ENCODE measurements at places on chromosomes 7 and 10. TPM values are rescaled to one million over a fixed set of nuclear protein-coding genes. Genes with fewer than 3 reads are reported as not detected.

DNA sequence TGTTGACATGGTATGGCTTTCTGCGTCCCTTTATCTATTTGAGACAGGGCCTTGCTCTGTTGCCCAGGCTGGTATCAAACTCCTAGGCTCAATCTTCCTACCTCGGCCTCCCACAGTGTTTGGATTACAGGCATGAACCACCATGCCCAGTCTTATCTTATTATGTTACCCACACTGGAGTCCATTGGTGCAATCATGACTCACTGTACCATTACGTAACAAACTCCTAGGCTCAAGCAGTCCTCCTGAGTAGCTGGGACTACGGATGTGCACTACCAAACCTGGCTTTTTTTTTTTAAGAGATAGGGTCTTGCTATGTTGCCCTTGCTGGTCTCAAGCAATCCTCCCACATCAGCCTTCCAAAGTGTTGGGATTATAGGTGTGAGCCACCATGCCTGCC is 66.7 kb downstream of the CCDC3 start:
- DNase-seq: no peak

The ZNF33B gene
- 16.5 TPM for total RNA-seq

- no peak for DNase-seq
Observed at GRCh38 chr7:128778946-128779345, 3.4 kb upstream of the OPN1SW start.

- no peak for DNase-seq
Observed at GRCh38 chr10:72264536-72264935, 9.2 kb upstream of the DDIT4 start.

- DNase-seq: no peak
Observed at GRCh38 chr7:150329331-150330120, 6.2 kb upstream of the ACTR3C start.

The IFIT1B gene
- total RNA-seq: not detected

The ELN gene
- total RNA-seq: not detected

DNA sequence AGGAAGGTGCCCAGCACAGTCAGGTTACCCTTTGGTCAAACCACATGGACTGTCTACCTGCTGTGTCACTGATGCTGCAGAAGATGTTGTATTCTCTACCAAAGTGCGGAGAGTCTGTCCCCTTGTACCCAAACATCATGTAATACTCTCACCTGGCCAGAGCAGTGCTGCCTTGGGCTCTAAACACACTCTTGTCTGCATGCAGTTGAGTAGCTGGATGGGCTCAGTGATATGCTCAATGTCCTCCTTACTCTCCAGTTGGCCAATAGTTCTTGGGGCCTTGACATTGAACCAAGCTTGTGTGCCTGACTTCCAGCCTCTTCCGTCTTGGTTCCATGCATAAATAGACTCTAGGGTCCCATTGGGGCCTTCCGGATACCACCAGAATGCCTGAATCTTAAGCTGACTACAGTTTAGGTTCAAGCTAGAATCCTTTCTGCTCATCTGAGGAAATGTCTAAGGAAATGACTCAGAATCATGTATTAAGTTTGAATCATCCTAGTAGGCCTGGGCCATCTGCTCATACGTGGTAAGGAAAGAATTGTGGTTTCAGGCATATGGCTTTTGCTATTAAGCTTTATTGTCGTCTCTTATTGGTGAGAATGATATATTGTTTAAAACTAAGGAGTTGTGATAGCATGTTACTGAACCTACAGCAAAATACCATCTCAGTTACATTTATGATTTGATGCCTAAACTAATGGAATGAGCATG is 118.0 kb downstream of the OTUD1 start:
- DNase-seq: no peak

GRCh38 chr7:71329030-71329660 is 197.2 kb downstream of the GALNT17 start:
- no peak for DNase-seq

DNA sequence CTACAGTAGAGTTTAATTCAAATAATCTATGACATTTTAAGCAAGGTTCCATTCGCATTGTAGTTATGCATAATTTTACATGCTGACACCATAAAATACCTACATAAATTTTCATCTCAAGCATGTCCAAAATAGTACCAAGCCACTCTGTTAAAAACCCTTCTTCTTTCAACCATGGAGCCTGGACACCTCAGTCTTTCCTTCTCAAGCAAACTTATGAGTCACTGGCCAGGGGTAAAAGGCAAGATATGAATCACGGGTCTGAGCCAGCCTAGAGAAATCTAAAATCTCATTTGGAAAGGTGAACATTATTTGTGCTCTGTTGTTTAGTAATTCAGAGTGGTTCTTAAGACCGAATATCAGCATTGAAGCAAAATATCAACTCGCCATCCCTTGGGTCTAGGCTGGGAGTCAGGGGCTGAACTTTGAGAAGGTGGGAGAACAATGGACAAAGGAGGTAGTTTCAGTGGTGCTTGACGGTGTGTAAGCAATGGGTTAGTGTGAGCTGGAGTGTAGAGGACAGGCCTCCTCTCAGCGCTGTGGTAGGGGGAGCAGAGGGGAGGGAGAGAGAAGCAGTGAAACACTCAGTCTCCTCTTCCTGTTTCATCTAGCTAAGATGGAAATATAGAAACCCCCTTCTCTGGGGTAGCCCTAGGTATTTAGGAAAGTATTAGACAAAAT is 19.1 kb upstream of the GPAM start:
- DNase-seq: no peak

- no peak for DNase-seq
Observed at GRCh38 chr10:80154978-80155695, 22.6 kb downstream of the PLAC9 start.

The AGMO gene
- total RNA-seq: not detected

The SRRM3 gene
- total RNA-seq: 0.09 TPM

DNA sequence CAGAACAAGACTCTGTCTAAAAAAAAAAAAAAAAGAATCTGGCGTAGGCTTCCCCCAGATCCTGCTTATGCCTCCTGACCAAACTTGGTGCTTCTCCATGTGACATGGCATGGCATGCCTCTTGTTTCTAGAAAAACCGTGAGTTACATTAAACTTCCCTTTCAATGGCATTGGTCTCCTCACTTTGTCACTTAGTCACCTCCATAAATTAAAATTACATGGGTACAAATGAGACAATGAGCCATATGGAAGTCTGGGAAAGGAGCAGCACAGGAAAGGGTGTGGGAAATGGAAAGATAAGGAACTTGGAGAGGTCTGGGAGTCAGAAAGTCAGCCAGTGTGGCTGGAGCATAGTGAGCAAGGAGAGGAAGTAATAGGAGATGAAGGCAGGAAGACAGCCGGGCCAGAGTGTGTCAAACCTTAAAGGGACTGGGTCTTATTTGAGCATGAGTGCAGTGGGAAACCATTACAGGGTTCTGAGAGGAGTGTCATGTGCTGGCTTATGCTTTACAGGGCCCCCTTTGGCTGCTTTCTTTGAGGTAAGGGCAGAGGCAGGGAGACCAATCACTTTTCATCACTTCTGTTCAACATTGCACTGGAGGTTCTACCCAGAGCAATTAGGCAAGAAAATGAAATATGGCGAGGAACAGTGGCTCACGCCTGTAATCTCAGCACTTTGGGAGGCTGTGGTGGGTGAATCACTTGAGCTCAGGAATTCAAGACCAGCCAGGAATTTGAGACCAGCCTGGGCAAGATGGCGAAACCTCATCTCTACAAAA is 21.3 kb upstream of the ZMIZ2 start:
- no peak for DNase-seq

DNA sequence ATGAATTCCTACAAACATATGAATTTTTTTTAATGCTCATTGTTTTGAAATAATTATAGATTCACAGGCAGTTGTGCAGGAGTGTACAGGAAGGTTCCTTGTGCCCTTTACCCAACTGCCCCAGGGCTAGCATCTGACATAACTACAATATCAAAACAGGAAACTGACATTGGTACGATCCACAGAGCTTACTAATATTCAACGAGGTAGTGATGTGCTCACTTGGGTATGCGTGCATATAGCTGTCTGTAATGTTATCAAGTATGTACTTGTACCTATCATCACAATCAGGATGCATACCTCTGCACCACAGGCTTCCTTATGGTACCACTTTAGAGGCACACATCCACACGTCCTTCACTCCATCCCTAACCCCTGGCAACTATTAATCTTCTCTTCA is 68.3 kb downstream of the BMS1 start:
- no peak for DNase-seq

- DNase-seq: no peak
Observed at GRCh38 chr7:158470336-158470735, 117.3 kb downstream of the PTPRN2 start.

DNA sequence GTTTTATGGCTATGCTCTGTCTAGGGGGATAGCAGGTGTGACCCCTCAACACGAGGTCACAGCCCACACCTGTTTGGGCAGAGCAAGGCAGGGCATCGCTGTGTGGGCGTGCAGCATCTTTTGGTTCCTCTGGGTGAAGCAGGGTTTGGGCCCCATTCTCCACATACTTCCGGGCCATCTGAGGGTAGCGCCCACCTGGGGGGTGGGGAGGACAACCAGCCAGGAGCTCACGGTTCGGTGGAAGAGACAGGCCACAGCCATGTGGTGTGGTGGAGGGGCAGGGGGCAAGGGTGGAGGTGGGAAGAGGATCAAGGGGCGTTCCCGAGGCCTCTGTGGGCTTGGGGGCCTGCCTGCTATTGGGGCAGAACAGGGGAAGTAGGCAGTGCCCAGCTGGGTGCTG is 2.4 kb downstream of the SH2B2 start:
- no peak for DNase-seq

GRCh38 chr7:71384094-71384493 is 252.2 kb downstream of the GALNT17 start:
- no peak for DNase-seq

DNA sequence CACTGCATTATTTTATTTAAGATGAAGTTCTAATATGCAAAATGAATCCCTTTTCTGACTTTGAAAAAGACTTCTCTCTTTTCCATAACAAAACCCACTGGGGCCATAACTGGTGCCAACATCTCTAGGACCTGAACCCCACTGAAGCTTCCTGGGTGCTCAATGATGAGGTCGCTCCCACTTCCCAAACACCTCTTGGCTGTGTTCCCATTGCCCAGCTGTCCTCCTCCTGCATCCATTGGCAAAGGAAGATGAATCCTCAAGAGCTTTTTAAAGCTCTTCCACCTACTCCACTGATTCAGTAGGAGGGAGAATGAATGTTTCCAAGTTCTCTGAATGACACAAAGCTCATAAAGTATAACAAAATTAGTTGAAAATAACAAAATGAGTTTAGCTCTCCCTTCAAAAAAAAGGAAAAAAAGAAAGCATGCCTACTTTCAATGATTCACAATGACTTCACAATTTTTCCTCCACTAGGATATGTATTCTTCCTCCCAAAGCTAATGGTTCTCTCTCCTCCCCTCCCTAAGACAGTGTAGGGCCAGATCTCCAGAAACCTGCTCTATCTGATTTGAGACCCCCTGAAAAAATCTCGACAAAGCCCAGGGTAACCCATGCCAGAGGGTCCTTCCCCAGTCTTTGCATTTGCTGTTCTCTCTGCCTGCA is 64.8 kb downstream of the SORBS1 start:
- no peak for DNase-seq

Data from activated CD8-positive, alpha-beta memory T cell treated with anti-CD3 and anti-CD28 coated beads, Interleukin-2, amount 10 ng/mL, durations not matched to agents 7 days and 5 days (primary cell).